ENCODE measurements at places on chromosomes 2 and 18.

DNA sequence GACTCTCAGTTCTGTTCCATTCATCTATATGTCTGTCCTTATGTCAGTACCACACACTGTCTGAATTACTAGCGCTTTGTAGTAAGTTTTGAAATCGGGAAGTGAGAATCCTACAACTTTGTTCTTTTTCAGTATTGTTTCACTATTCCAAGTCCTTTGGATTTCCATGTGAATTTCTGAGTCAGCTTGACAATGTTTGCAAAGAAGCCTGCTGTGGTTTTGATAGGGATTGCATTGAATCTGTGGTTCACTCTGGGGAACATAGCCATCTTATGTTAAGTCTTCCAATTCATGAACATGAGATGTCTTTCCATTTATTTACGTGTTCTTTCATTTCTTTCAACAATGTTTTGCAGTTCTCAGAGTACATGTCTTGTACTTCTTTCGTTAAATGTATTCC lies 15.0 kb downstream of the SLC3A1 start:
- DNase-seq = no peak

DNA sequence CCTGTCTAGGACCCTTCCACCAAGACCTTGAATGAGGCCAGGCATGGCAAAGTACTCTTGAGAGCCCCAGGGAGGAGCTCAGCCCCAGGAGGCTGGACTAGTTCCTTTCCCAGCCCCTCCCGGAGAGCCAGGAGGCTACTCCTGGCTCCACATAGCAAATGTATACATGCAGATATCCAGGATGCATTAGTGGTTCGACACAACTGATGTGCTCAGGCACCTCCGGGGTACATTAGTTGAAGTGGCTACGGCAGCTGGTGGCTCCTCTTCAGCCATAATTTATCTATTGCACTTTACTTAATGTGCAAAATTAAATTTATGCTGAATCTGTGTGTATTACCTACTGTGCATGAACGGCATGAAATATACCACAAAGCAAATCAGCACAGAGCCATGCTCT lies 182.8 kb upstream of the MEIS1 start:
- DNase-seq = no peak

DNA sequence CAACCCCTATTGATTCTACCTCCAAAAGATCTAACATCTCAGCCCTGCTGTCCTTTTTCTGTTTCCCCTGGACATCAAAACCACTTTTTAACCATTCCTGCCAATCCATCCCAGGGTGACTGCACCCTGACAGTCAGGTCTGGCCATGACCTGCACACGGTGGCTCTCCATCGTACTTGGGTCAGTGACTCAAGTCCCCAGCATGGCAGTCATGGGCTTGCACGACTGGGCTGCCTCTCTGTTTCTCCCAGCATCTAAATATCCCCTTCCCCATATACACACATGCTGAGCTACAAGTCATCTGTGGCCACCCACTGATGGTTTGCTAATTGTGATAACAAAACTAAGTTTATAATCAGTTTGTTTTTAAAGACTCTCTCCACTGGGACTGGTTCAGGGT lies 6.6 kb downstream of the NCK2 start:
- no peak for DNase-seq

DNA sequence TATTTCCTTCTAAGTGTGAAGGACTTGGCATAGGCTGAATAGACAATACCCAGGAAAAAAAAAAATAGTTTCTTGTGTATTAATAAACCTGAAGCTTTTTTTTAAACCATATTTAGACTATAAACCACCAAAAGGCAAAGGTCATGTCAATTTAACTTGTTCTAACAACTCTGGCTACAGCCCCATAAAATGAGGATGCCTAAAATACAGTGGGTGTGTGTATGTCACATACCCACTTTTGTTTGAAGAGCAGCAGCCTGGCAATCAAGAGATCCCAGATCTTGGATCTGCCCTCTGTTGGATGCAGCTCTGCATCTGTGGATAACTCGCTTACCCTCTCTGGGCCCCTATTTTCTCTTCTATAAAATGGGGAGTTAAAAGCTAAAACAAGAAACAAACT lies 65.4 kb downstream of the SATB2 start:
- DNase-seq = no peak

- DNase-seq = no peak
These were observed 6.7 kb upstream of the NRBP1 start for GRCh38 chr2:27421660-27422250.

DNA sequence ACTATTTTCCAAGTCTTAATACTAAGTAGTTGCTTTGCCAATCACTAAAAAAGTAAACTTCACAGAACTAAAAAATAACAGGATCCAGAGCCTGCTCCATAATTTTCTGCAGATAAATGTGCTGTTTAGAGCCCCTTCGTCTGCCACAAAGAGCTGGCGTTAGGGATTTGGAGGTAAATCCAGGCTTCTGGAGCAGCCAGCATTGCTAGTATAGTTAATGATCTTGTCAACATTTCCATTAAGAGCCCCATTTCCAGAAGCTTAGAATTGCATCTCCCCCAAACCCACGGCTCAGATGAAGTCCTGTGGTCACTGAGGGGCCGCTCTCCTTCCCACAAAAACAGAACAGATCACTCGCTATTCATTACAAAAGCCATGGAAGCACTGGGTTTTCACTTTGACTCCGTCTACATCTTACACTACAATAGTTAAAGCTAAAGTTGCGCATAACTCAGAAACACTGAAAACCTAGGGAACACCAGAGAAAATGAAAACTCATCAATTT lies 41.9 kb downstream of the ZNF516 start:
- DNase-seq = no peak

GRCh38 chr18:49565612-49566011 lies 3.8 kb downstream of the LIPG start:
- DNase-seq = no peak
